ENCODE measurements at places on chromosomes 16 and 17. TPM values are rescaled to one million over a fixed set of nuclear protein-coding genes. Genes with fewer than 3 reads are reported as not detected.

- no peaks in the 10 kb centered on the region for H3K4me1 ChIP-seq
- no peak for DNase-seq
- no peak overlapping the region for H3K4me3 ChIP-seq
- no peak overlapping the region for H3K27ac ChIP-seq
- no peaks in the 10 kb centered on the region for H3K36me3 ChIP-seq
- no peaks in the 10 kb centered on the region for H3K27me3 ChIP-seq
These were observed 27.6 kb upstream of the AATK start for GRCh38 chr17:81193470-81194224.

DNA sequence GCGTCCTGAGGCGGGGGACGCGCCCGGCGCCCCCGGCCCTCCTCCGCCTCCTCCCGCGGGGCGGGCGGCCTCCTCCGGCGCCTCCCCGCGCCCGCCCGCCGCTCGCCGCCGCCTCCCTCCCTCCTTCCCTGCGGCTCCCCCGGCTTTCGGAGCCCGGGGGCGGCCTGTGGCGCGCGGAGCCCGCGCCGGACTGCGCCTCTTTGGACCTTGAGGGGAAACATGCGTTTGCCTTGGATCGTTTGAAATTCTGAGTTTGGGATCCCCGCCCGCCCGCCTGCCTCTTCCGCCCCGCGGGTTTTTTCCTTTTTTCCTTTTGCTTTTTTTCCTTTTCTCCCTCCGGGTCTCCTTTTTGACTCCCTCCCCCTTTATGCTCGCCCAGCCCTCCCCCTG lies 390 bp downstream of the ZNRF1 start:
- DNase-seq: no peak
- no peaks in the 10 kb centered on the region for H3K27me3 ChIP-seq
- no peaks in the 10 kb centered on the region for H3K4me1 ChIP-seq
- H3K27ac ChIP-seq: peak overlapping the region; percentile 86

GRCh38 chr16:72291121-72291520 lies 119.2 kb upstream of the PMFBP1 start:
- H3K4me1 ChIP-seq: no peaks in the 10 kb centered on the region
- no peak for DNase-seq
- no peaks in the 10 kb centered on the region for H3K27me3 ChIP-seq
- peak overlapping the region; percentile 78 for H3K27ac ChIP-seq
- no peak overlapping the region for H3K4me3 ChIP-seq

- no peak overlapping the region for H3K27ac ChIP-seq
- no peaks in the 10 kb centered on the region for H3K27me3 ChIP-seq
- DNase-seq: no peak
These were observed 24.4 kb downstream of the DHRS7C start for GRCh38 chr17:9766970-9767369.

GRCh38 chr17:48545539-48545938 lies 630 bp upstream of the HOXB2 start:
- H3K4me3 ChIP-seq: no peak overlapping the region
- peak overlapping the region; percentile 97 for H3K27ac ChIP-seq
- peaks cover 16% of the 10 kb centered on the region for H3K27me3 ChIP-seq
- H3K36me3 ChIP-seq: no peaks in the 10 kb centered on the region
- H3K4me1 ChIP-seq: no peaks in the 10 kb centered on the region

- H3K36me3 ChIP-seq: no peaks in the 10 kb centered on the region
- no peaks in the 10 kb centered on the region for H3K4me1 ChIP-seq
- no peak for DNase-seq
- H3K27ac ChIP-seq: no peak overlapping the region
- no peak overlapping the region for H3K4me3 ChIP-seq
These were observed 2.5 kb downstream of the ODAD4 start for GRCh38 chr17:41932816-41933389.

- H3K4me3 ChIP-seq: peak within 1 kb of the TSS; percentile 40
- H3K27ac ChIP-seq: peak within 1 kb of the TSS; percentile 62
- DNase-seq: no peak
- H3K36me3 ChIP-seq: no peaks in the 10 kb centered on the region
- peaks cover 10% of the 10 kb centered on the region for H3K4me1 ChIP-seq
- no peaks in the 10 kb centered on the region for H3K27me3 ChIP-seq
These were observed at the start of gene NGFR for GRCh38 chr17:49494986-49495841. NGFR (plus strand) TSS chr17:49495293; CDS start chr17:49495418, 125 bp downstream.

- H3K27me3 ChIP-seq: no peaks in the 10 kb centered on the region
- no peaks in the 10 kb centered on the region for H3K36me3 ChIP-seq
- peak; percentile 69 for DNase-seq
- H3K4me1 ChIP-seq: peaks cover 12% of the 10 kb centered on the region
- peak within 1 kb of the TSS; percentile 99 for H3K27ac ChIP-seq
These were observed at the start of gene LUC7L for GRCh38 chr16:228852-229730. LUC7L (minus strand) TSS chr16:229449; CDS start chr16:229339, 110 bp downstream.

GRCh38 chr16:87328846-87329245 lies 11.7 kb upstream of the C16orf95 start:
- peaks cover 2% of the 10 kb centered on the region for H3K36me3 ChIP-seq
- H3K4me1 ChIP-seq: no peaks in the 10 kb centered on the region

- no peaks in the 10 kb centered on the region for H3K27me3 ChIP-seq
- peaks cover 43% of the 10 kb centered on the region for H3K4me1 ChIP-seq
- H3K4me3 ChIP-seq: no peak overlapping the region
- DNase-seq: no peak
- H3K27ac ChIP-seq: peak overlapping the region; percentile 86
- H3K36me3 ChIP-seq: no peaks in the 10 kb centered on the region
These were observed 17.5 kb downstream of the UNC13D start for GRCh38 chr17:75826561-75827307.

PDILT gene
- not detected for total RNA-seq

Measured in breast epithelium (tissue), 4 donors.